ENCODE measurements at places on chromosomes 13 and 19.

GRCh38 chr19:17180997-17181702 lies 34.0 kb upstream of the USE1 start:
- no peak for DNase-seq

DNA sequence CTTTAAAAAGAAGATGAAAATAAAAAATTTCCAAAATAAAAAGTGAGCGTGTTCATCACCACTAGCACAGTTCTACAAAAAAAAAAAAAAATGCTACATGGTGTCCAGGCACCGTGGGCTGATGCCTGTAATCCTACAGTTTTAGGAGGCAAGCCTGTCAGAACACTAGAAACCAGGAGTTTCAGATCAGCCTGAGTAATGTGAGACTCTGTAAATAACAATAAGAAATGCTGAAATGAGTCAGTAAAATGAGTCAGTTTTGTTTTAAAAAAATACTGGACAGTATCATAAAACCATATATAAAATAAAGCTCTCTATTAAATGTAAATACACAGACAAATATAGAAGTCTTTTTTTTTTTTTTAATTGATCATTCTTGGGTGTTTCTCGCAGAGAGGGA lies 30.0 kb downstream of the ZNF91 start:
- no peak for DNase-seq

GRCh38 chr13:45141369-45141768 lies 21.1 kb downstream of the GTF2F2 start:
- DNase-seq = no peak

DNA sequence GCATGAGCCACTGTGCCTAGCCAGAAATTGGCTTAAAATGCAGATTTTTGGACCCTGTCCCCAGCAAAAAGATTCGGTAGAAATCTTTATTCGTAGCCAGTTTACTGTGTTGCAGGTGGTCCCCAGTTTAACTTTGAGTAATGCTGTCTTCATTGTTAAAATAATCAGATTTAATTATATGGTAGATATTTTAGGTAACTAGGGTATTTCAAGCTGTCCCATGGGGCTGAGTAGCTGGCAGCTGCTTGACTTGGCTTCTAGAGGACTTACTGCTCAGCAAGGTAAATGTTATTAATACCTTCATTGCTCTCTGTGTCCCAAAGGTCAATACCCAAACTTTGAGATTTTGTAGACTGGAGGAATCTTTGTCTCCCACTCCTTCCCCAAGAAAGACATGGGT lies 21.1 kb downstream of the LSM14A start:
- DNase-seq = no peak

- no peak for DNase-seq
Observed at GRCh38 chr13:78319101-78319627, 284.2 kb downstream of the POU4F1 start.

GRCh38 chr19:2578391-2578890 lies 102.5 kb downstream of the GADD45B start:
- DNase-seq = peak; percentile 61

- no peak for DNase-seq
Observed at GRCh38 chr13:39536274-39536673, 66.7 kb downstream of the LHFPL6 start.

- no peak for DNase-seq
Observed at GRCh38 chr13:28794396-28794795, 25.7 kb upstream of the MTUS2 start.

- DNase-seq = no peak
Observed at GRCh38 chr19:2883686-2884439, 16.7 kb downstream of the ZNF556 start.

DNA sequence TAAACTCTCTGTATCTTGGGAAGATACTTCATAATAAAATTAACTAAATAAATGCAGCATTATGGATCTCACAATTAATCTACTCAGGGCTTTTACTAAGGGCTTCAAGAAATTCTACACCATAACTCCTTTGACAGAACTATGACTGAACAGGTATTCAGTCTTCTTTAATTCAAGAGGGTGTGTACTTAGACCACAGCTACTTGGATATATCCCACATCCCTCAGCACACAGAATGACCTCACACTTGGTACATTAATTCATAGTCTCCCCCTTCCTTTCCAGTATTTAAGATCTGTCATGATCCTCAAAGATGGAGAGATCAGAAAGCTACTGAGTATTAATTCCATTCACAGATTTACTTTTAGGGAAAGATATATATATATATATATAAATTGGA lies 11.6 kb downstream of the DIAPH3 start:
- no peak for DNase-seq

DNA sequence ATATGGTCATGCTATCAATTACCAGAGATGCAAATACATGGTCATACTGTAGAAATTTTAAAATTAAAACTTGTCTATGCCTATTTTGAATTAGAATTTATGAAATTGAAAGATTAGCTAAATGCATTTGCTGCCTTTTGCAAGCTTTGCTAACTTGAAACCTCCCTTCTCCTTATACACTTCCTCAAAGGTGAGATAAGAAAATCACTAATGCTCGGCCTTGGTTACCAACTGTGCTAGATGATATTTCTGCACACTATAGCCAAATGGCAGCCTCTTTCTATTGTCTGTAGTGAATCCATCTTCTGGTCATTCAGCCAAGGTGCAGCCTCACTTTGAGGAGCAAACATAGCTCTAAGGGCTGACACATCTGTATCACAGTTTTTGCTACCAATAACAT lies 31.1 kb upstream of the MYCBP2 start:
- no peak for DNase-seq

GRCh38 chr13:51816604-51817249 lies 12.8 kb upstream of the DHRS12 start:
- DNase-seq = peak; percentile 87

DNA sequence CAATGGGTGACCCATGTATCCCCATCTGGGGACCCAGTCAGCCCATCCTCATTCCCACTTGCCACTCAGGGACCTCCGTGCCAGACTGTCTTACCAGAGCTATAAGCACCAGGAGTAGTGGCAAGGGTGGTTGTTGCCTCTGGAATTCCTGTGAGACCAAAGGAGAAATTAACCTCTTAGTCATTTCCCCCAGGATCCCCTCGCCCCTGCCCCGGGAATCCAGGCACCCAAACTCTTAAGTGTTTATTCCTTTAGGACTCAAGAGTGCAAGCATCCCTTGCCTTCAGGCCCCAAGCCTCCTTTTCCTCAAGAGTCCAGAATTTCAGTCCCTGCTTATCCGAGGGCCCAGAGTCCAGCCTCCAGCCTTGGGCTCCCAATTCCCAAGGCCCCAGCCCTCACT lies 9.2 kb downstream of the NTN5 start:
- DNase-seq = no peak

GRCh38 chr19:3097442-3097871 lies 3.3 kb downstream of the GNA11 start:
- DNase-seq = no peak

GRCh38 chr13:32548837-32549236 lies 10.2 kb upstream of the N4BP2L2 start:
- peak; percentile 26 for DNase-seq

GRCh38 chr19:6983448-6983847 lies 37.8 kb downstream of the MBD3L2B start:
- DNase-seq = no peak

DNA sequence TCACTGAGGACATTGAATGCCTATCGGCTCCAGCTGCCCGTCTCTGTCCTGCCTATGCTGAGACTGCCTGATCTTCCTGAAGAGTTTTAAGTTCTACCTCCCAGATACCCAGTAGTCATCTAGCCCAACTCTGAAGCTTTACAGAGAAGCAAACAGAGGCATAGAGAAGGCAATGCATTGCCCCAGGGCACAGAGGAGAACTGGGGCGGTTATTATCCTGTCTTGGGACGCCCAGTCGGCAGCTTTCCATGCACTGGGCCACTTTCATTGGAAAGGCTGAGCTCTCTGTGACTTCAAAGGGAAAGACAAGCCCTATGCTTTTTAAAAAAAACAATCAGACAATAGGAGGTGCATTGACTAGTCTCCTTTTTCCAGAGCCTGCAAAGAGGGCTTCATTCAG lies 71.6 kb downstream of the HSPH1 start:
- no peak for DNase-seq

DNA sequence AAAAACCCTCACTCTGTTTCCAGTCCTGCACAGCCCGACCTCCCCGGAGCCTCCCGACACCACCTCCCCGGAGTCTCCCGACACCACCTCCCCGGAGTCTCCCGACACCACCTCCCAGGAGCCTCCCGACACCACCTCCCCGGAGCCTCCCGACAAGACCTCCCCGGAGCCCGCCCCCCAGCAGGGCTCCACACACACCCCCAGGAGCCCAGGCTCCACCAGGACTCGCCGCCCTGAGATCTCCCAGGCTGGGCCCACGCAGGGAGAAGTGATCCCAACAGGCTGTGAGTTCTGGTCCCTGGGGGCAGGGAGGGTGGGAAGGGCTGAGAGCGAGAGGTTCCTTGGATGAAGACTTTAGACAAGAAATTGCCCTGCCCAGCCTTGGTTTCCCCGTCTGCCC lies 5.4 kb downstream of the MADCAM1 start:
- DNase-seq = no peak

GRCh38 chr19:55467236-55468053 lies 2.9 kb upstream of the C19orf85 start:
- DNase-seq = peak; percentile 65

DNA sequence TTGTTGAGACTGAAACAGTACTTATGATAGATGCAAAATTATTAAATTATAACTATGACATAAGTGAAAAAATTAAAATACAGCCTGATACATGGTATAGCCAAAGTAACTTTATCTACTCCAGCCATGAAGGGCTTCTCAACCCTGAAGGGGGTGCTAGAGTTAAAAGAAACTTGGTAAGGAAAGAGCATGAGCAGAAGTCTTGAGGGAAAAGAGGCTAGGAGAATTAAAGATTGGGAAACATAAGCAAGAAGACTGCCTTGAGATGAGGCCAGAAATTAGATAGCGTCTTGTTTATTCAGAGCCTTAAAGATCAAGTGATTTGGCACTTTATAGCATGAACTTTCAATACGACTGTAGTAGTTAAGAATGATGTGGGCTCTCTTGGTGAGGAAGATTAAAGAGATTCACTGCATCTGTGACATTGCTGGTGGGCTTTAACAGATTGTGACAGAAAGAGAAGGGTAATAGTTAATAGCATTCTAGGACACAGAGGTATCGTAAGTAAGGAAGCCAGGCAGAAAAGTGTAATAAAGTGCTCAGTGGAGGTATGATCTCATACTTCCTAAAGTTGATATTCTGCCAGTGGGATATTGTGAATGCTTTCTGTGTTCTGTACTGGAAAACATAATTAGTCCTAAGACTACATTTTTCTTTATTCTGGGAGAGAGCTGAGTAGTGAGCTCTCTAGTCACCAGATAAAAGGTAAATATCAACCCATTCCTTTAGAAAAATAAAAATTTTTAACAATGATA lies 385.4 kb upstream of the PRR20A start:
- peak; percentile 15 for DNase-seq

DNA sequence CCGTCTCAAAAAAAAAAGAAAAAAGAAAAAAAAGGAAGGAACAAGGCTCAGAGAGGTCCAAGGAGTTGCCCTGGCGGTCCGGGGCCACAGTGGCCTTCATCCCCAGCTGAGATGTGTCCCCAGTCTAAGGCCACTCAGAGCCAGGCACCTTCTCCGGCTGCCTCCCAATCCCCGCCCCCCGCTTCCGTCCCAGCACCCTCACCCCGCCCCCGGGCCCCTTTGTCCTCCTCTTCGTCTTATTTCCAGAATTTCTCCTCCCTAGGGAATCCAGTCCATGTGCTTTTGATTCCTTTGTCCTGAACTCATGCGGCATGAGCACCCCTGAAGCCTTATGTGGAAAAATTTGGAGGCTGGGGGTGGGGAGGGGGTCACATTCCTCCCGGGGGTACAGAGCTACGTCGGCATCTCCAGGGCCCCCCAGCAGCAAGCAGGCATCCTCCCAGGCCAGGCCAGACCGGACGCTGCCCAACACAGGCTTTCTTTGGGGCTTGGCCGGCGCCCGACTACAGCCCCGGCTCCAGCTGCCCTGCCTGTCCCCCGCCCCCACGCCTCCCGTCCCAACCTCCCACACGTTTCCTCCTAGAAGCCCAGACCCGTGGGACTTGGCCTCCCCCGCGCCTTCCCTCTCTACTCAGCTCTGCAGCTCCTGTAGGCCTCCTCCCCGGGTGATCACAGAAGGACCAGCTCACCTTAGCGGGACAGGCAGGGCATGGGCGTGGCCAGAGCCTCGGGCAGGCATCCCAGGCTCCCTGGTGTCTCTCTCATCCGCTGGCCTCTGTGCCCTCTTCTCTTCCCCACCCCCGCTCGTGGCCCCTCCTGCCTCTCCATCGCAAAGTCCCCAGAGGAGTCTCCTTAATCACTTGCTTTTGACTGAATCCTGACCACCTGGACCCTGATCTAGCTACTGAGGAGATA lies 17.8 kb upstream of the ADGRE5 start:
- DNase-seq = peak; percentile 60

GRCh38 chr19:16283210-16284061 lies 41.2 kb upstream of the KLF2 start:
- no peak for DNase-seq

GRCh38 chr19:41641879-41642485 lies 15.1 kb upstream of the CEACAM4 start:
- DNase-seq = peak; percentile 73

DNA sequence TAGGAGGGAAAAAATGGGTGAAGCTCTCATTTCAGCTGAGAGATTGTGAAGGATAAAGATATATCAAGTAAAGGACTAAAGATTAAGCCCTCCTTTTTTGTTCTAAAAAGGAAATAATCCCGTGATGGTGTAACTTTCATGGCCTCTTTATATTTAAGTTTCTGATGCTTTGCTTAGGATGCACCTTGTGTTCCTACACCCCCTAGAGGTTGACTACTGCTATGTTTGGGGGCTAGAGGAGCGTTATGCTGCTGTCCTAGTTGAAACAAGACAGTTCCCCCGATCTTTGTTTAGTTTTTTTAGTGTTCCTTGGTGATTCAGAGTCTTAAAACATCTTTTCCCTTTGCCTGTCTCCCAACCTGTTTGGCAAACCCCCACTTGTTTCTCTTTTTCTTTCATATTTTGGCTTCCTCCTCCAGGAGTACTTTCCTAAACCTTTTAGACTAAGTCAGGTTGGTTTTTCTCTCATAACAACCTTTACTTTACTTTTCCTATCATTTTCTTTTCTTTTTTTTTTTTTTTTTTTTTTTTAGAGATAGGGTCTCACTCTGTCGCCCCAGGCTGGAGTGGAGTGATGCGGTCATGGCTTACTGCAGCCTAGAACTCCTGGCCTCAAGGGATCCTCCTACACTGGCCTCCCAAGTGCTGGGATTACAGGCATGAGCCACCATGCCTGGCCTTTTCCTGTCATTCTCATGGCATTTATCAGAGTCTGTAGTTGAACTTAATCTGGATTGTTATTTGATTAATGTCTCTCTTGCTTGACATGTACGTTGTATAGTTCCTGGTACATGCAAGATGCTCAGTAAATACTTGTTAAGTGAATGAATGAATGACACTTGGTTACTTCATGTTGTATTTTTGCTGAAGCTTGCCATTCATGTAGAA lies 2.8 kb downstream of the UBA2 start:
- DNase-seq = peak; percentile 70

- no peak for DNase-seq
Observed at GRCh38 chr19:17942582-17943273, 9.9 kb downstream of the CCDC124 start.

GRCh38 chr19:1066748-1067340 lies at the start of gene ARHGAP45:
ARHGAP45 (plus strand) TSS chr19:1067167; CDS start chr19:1067406, 239 bp downstream.
- DNase-seq = peak; percentile 35

- peak; percentile 58 for DNase-seq
Observed at GRCh38 chr13:32938907-32939306, 77.3 kb upstream of the KL start.

GRCh38 chr19:32691291-32691951 lies at the start of gene NUDT19:
NUDT19 (plus strand) TSS chr19:32691821; CDS start chr19:32691961, 140 bp downstream.
- peak; percentile 92 for DNase-seq
